ENCODE measurements at places on chromosomes 1 and 21.

DNA sequence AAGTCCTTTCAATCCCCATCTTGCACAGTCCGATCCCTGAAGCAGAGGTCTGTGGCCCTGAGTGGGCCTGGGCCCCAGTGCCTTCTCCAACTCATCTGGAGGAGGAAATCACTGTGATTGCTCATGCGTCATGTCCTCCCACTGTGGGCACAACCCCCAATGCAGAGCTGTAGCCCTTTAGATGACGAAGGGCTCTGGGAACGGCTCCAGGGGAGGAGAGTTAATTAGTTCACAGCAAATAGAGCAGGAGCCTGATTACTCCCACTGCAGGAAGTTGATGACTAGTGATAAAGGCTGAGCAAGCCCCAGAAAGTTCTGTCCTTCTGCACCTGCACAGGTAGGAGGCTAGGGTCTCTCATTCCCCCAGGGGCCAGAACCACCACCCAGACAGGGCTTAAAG, 111.5 kb downstream of the CCDC185 start:
- no peaks in the 10 kb centered on the region for H3K27me3 ChIP-seq
- no peak overlapping the region for H3K27ac ChIP-seq
- no peak for DNase-seq
- no peaks in the 10 kb centered on the region for H3K36me3 ChIP-seq
- no peaks in the 10 kb centered on the region for H3K4me1 ChIP-seq

- peak overlapping the region; percentile 66 for H3K27ac ChIP-seq
- peaks cover 35% of the 10 kb centered on the region for H3K4me1 ChIP-seq
- DNase-seq: no peak
- H3K36me3 ChIP-seq: no peaks in the 10 kb centered on the region
These were observed 712 bp downstream of the RAB13 start for GRCh38 chr1:153985341-153985912.

- no peak overlapping the region for H3K27ac ChIP-seq
- no peaks in the 10 kb centered on the region for H3K4me1 ChIP-seq
- peak; percentile 10 for DNase-seq
- H3K36me3 ChIP-seq: no peaks in the 10 kb centered on the region
These were observed 244.4 kb downstream of the FOXD2 start for GRCh38 chr1:47682198-47682597.

- no peak for DNase-seq
- H3K4me1 ChIP-seq: no peaks in the 10 kb centered on the region
- H3K36me3 ChIP-seq: no peaks in the 10 kb centered on the region
- H3K27ac ChIP-seq: no peak overlapping the region
- H3K27me3 ChIP-seq: peaks cover 47% of the 10 kb centered on the region
These were observed 72.7 kb upstream of the NBPF4 start for GRCh38 chr1:108316545-108316944.

DNA sequence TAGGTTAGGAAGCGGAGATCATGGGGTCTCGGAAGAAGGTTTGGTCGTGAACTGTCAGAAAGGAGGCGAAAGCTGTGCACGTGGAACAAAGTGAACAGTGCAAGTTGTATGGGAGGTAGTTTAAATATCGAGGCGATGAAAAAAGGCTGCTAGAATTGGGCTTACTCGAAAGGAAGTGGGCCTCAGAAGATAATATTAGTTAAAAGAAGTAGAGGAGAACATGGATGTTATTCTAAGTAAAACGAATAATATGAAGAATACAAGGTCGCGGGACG, 571 bp downstream of the WDR3 start:
- H3K27ac ChIP-seq: peak overlapping the region; percentile 90
- H3K27me3 ChIP-seq: no peaks in the 10 kb centered on the region
- DNase-seq: no peak

- H3K36me3 ChIP-seq: no peaks in the 10 kb centered on the region
- H3K4me3 ChIP-seq: no peak overlapping the region
- H3K27me3 ChIP-seq: no peaks in the 10 kb centered on the region
- DNase-seq: no peak
- H3K4me1 ChIP-seq: no peaks in the 10 kb centered on the region
- no peak overlapping the region for H3K27ac ChIP-seq
These were observed 208.5 kb upstream of the DAB1 start for GRCh38 chr1:57632401-57632800.

GRCh38 chr1:185207980-185208602, 51.1 kb downstream of the SWT1 start:
- no peak overlapping the region for H3K4me3 ChIP-seq
- H3K27me3 ChIP-seq: no peaks in the 10 kb centered on the region
- no peaks in the 10 kb centered on the region for H3K4me1 ChIP-seq

- no peaks in the 10 kb centered on the region for H3K27me3 ChIP-seq
- no peak overlapping the region for H3K4me3 ChIP-seq
- no peaks in the 10 kb centered on the region for H3K36me3 ChIP-seq
- no peaks in the 10 kb centered on the region for H3K4me1 ChIP-seq
- H3K27ac ChIP-seq: no peak overlapping the region
These were observed 1071.9 kb upstream of the TMPRSS15 start for GRCh38 chr21:19475525-19475924.

GRCh38 chr1:19345391-19345790, 33.3 kb downstream of the SLC66A1 start:
- peaks cover 47% of the 10 kb centered on the region for H3K36me3 ChIP-seq
- DNase-seq: no peak
- H3K4me3 ChIP-seq: no peak overlapping the region
- H3K27me3 ChIP-seq: no peaks in the 10 kb centered on the region
- H3K4me1 ChIP-seq: no peaks in the 10 kb centered on the region
- H3K27ac ChIP-seq: peak overlapping the region; percentile 57

Data from activated CD8-positive, alpha-beta T cell treated with anti-CD3 and anti-CD28 coated beads, Interleukin-2, amount 10 ng/mL, durations not matched to agents 7 days and 5 days (primary cell).